ENCODE measurements at places on chromosomes 2 and 18.
A peak's percentile ranks its signal among the peaks of the same experiment; 100 is the strongest.

DNA sequence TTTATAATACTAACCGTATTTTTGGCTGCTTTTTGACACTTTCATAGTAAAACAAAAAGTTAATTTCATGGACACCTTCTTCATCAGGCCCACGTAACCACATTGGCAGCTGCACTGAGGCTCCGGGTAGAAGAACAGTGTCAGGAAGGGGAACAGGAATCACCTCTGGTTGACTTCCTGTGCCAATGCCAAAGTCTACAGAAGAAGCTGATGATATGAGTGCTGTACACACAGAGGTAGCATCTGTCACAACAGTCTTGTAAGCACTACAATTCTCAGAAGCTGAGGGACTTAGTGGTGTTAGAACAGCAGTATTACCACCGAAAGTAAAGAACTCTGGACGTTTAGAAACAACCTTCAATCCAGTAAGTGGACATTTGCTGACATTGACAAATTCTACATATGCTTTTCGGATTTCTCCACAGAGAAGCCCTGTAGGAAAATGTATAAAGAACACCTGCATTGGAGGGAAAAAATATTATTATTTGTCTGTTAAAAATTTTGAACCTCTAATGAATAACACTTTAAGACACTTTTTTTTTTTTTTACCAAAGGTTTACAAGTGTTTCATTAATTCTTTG, 85.3 kb downstream of the TRAPPC8 start:
- no peak for DNase-seq

DNA sequence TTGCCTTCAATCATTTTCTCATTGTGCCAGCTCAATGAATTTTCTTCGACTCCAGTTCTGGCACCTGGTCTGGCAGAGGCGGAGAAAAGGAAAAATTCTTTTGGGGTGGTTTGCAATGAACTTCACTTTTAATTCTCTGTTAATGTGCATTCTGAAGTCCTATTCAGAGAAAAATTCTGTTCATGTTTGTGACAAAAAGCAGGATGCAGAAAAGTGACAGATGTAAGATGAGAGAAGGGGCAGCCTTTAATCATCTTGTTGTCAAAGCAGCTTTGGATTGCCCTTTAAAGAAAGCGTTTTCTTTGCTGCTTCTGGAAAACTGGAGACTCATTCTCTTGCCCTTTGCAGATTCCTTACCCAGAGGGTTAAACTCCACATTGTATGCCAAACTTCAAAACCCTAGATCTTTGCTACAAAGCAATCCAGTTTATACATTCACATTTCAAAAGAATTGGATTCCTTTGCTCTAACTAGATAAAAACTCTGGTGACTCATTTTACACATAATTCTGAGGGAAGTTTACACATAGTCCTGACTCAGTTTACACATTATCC, 94.6 kb upstream of the CAVIN2 start:
- DNase-seq = no peak

DNA sequence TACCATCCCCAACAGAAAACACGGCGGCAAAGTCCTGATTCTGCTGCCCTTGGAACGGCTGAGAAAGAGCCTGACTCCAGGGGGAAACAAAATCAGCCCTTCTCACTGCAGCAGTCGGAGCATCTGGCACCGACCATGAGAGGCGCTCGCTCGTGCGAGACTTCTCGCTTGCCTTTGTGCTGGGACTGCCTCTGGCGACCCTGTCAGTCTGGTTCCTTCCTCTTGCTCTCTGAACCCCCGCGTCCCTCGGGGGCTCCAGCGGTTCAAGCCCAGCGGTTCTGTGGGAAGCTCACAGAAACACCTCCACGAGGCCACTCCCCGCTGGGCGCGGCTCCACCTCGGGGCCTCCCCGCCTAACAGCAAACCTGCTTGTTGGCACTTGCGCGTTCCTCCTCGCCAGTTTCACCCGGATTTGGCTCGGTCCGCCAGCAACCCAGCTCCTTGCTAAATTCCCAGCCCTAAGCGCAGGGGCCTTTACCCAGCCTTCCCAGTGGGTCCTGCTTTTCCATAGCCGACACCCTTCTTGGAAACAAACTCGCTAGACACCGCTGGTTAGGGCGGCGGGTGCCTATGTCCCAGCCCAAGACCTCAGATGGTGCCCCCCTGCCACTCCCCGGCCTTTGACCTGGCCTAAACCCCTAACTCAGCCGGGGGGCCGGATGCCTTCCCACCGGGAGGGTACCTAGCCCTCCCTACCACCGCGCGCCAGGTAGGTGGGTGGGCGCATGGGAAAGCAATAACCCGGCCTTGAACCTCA, 2.2 kb downstream of the RND3 start:
- peak; percentile 3 for DNase-seq

DNA sequence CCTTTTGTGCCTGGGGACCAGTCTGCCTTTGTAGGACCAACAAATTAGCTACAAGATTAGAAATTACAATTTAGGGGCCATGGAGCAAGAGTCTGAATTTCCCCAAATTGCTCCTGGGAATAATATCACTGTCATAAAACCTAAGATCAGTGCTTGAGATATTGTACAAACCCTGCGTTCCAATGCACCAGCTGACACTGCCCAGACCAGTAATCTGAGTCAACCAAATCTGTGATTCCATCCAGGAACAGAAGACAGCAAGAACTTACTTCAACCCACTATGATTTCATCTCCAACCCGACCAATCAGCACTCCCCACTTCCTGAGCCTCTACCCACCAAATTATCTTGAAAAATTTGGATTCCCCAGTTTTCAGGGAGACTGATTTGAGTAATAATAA, 1305.0 kb upstream of the NRXN1 start:
- no peak for DNase-seq
